ENCODE measurements at places on chromosomes 7 and 10. TPM values are rescaled to one million over a fixed set of nuclear protein-coding genes. Genes with fewer than 3 reads are reported as not detected.

Gene RNF32
- 4.0 TPM for polyA plus RNA-seq

DNA sequence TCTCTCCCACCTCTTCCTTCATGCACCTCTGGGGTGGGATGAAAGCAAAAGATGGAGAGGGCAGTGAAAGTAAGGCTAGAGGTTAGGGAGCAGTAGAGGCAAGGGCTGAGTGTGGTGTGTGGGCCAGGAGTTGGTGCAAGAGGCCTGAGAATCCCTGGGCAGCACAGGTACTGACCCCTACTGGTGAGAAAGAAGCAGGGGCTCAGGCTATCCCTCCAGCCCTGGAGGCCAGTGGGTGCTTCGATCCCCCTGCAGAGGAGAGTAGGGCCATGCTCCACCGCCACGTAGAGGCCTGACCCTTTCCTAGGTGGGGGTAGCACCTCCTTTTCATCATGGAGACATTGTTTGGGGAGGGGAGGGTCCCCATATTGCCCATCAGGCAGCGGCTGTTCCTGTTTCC is 9.8 kb downstream of the CDHR1 start:
- no peak for DNase-seq

- no peak for DNase-seq
Measured at GRCh38 chr7:36732806-36733205, 8.5 kb upstream of the AOAH start.

- DNase-seq = no peak
Measured at GRCh38 chr10:72753760-72754231, 61.9 kb downstream of the MCU start.

GRCh38 chr10:73997787-73998622 is at the start of gene VCL:
Gene VCL (plus strand): TSS chr10:73998116. CDS start chr10:73998208, 92 bp downstream.
- DNase-seq = peak; percentile 99

DNA sequence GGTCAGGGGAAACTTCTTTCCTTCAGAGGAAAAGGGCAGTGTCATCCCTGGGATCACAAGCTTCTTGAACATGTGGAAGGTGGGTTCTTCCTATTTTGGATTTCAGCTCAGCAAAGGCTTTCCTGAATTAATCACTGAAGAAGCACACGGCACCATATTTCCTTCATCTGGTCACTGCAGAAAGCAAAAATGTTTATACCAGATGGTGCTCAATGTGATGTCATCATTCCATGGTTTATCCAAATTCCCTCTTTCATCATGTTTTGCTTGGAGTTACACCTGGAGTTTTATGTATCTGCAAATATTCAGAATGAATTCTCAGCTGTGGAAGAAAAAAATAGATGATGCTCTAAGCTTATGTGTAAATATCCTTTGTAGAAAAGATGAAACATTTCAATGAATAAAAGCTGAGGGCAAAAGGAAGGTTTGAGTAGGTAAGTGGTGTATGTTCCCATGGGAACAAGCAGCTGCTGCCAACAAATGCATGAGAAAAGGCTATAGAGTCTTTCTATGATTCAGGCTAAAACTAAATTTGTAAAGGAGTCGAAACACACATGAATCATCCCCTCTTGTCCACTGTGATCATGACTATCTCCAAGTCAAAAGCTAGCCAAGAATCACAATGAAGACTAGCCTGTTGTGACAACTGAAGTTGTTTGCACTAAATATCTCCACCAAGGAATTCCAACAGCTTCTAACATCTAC is 26.9 kb upstream of the BPGM start:
- no peak for DNase-seq

- DNase-seq = no peak
Measured at GRCh38 chr7:25978466-25978865, 173.5 kb upstream of the NFE2L3 start.

DNA sequence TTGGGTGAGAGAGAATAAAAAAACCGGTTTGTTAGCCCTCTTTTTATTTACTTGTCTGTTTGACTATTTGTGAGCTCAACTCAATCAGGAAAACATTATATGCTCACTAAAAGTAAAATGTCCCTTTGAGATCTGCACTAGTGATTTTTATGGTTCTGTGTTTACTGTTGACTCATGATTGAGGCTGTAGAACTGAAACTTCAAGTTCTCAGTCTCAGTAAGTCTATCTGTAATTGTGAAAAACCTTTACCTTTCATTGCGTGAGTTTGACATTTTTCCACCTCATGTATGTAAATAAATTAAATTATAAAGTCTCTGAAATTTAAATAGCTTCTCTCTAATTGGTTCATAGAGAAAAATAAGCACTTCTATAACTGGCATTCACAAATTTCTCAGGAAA is 17.0 kb upstream of the CASD1 start:
- no peak for DNase-seq

DNA sequence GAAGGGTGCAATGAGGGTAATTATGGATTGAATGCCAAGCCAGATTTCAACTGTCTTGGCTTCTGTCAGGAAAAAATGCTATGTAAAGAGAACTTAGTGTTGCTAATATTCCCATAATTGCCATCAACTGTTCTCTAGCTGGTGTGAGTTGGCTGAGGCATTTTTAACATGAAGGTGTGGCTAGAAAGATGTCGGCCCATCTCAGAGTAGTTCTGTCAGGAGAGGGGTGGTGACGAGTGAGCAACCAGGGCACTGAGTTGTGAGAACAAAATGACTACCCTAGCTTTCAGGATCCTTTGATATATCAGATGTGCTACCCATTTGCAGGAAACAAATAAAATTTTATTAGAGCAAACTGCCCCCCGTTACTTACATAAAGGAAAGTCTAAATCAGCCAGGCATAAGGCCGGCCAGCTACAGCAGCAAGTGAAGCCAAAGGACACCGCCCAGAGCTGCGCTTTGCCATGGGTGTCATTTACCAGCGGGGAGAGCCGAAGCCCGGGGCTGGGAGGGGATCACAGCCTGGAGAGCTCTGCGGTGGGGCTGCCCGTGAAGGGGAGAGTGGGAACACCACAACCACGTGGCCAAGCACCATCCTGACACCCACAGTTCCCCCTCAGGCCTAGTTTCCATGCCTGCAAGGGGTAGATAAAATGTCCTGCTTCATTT is 141.4 kb downstream of the ICA1 start:
- no peak for DNase-seq

DNA sequence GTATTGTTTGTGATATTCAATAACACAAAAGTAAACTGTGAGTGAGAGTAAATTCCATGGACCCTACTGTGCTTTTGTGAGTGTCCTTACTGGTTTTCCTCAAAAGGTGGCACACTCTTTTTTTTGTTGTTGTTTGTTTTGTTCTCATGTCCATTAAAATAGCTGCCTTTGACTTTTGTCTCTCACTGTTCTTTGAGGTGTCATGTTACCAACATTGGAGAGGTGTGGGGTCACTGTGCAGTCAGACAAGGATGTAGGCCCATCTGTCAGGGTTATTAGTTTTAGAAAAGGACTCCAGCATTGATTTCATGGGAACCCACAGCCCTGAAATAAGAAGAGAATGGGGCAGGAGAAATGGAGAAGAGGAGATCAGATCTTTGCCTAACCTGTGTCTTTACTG is 383.1 kb downstream of the SORCS3 start:
- no peak for DNase-seq

DNA sequence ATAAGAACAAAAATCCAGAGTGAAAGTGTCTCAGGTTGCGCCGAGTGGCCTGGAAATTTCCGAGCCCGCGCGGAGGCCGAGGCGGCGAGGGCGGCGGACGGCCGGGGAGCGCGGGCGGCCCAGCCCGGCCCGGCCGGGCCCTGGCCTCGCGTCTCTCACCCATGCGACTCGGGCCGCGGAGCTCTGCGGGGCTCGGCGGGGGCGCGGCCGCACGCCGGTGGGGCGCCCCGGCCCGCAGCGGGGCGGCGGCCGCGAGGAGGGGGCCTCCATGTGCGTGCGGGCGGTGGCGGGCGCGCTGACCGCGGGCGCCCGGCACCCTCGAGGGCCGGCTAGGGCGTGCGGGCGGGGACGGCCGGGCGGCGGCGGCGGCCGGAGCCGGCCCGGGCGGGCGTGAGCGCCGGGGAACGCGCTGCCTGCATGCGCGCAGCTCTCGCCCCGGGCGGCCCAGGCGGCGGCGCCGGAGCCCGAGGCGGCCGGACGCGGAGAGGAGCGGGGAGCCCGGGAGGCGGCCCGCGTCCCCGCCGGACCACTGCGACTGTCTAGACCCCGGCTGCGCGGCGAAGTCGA is 302 bp upstream of the EN2 start:
- DNase-seq = no peak

Measured in right lung (tissue), 10 donors.